ENCODE measurements at places on chromosomes 16 and 17. TPM values are rescaled to one million over a fixed set of nuclear protein-coding genes. Genes with fewer than 3 reads are reported as not detected.
A peak's percentile ranks its signal among the peaks of the same experiment; 100 is the strongest.

DNA sequence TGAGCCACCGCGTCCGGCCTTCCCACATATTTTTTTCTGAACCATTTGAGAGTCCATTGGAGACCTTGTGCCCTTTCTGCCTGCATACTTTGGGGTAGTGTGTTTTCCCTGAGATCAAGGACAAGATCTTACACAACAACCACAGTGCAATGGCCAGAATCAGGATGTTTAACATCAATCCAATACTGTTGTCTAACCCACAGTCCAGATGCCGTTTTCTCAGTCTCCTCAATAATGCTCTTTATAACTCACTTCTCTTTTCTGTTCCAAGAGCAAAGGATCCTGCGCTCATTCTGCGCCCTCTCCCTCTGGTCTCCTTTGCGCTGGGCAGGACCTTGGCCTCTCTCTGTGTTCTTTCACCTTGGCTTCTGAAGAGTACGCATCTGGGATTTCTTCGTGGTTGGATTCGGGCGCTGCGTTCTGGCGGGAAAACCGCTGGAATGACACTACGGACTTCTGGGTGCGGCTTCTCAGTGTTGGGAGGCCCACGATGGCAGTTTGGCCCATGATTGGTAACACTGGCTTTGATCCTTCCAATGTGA lies 16.6 kb downstream of the CBX4 start:
- DNase-seq: no peak

- DNase-seq: no peak
Measured at GRCh38 chr17:12048843-12049473, 28.3 kb downstream of the MAP2K4 start.

DNA sequence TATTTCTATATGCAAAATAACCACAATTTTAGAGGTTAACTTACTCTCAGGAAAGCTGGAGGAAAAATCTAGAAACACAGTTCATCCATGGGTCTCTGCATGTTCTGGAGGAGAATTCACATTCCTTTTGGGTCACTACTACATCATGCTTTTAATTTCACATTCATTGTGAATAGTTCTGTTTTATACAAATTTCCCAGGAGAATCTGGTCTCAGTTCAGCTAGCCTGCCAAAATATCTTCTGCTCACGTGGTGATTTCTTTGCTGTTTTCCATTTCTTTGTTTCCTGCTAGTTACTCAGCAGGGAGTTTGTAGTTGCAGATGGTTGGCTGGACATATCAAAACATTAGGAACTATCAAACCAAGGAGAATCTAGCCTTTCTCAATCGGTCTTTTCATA lies at the start of gene ABCA9:
Gene ABCA9, minus strand, starts transcription at position 106 of the 400 bp plus-strand sequence. CDS start 9,801 bp downstream, outside the sequence.
- DNase-seq: no peak

DNA sequence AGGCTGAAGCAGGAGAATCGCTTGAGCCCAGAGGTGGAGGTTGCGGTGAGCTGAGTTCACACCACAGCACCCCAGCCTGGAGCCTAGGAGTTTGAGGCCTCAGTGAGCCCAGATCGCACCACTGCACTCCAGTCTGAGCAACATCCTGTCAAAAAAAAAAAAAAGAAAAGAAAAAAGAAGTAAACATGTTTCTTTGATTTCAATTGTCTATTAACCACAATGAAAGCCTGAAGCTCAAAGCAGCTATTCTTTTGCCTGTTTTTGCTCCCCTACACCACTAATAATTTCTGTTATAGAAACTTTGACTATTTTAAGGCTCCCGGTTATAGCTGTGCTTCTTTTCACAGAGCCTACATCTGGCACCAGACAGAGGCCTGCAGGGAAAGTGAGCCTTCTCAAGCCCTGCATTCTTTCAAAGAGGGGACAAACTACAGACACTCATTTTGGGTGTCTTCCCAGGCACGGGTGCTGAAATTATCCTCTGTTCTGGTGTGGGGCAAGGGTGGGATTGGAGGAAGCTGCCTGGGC lies 14.2 kb upstream of the SLC52A1 start:
- no peak for DNase-seq

DNA sequence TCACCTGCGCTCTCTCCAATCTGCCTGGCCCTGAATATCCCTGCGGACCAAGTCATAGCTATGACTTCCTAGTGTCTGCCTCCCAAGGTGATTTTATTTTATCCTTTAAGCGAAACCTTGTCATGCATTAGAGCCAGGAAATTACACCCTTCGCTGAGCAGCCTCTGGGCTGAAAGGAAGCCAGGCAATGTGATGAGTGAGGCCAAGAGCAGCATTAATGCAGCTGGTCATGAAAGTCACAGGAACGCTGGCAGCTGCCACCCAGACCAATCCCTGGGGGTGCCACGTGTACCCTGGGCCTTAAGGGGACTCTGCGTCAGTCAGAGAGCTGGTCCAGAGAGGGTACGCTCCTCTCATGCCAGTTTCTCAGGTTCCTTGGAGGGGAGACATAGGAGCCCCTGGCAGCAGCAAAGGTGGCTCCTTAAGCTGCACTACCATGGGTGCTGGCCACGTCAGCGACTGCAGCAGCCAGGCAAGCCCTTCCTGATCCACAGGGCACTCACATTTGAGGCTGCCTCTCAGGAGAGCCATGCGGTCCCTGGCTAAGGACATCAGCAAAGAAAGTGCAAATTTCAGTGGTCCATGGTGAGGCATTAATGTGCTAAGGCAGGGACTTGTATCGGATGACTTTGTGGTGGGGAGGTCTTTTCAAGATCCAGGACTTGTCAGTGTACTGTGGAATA lies 42.7 kb upstream of the WSCD1 start:
- no peak for DNase-seq

GRCh38 chr17:10061111-10061845 lies 137.1 kb downstream of the GAS7 start:
- DNase-seq: peak; percentile 79

GRCh38 chr16:1779234-1779701 lies 3.1 kb downstream of the SPSB3 start:
- no peak for DNase-seq

DNA sequence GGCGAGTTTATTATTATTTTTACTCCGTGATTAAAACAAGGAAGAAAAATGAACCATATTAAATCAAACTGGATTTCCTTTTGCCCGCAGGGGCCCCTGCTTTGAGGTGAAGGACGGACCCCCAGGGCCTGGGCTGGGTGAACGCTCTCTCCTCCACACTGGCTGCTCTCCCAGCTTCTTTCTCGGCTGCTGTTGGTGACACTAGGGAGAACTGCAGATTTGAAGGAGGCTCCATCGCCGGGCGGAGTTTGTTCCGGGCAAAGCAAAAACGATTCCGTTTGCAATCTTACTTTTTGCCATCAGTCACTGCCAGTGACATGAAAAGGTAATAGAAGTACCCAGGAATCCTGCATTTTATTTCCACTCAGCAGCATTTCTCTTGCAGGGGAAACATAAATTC lies 221.6 kb upstream of the SDK2 start:
- DNase-seq: no peak

GRCh38 chr17:62807812-62808575 lies at the start of gene MARCHF10:
TSS of gene MARCHF10 (minus strand) at chr17:62808314. CDS start at chr17:62801735, 6,579 bp downstream.
- DNase-seq: peak; percentile 69

The SMTNL2 gene
- total RNA-seq: 41.5 TPM

The RAC3 gene
- 13.7 TPM for total RNA-seq

The AIPL1 gene
- not detected for total RNA-seq

Measured in hepatocyte (in vitro differentiated cells).